ENCODE measurements at places on chromosomes 12 and 14.
A peak's percentile ranks its signal among the peaks of the same experiment; 100 is the strongest.

GRCh38 chr12:1760566-1761382 lies 59.6 kb upstream of the LRTM2 start:
- H3K4me1 ChIP-seq, result peaks cover 6% of the 10 kb centered on the region
- no peak overlapping the region for H3K27ac ChIP-seq
- no peaks in the 10 kb centered on the region for H3K27me3 ChIP-seq
- H3K36me3 ChIP-seq, result peaks cover 36% of the 10 kb centered on the region

DNA sequence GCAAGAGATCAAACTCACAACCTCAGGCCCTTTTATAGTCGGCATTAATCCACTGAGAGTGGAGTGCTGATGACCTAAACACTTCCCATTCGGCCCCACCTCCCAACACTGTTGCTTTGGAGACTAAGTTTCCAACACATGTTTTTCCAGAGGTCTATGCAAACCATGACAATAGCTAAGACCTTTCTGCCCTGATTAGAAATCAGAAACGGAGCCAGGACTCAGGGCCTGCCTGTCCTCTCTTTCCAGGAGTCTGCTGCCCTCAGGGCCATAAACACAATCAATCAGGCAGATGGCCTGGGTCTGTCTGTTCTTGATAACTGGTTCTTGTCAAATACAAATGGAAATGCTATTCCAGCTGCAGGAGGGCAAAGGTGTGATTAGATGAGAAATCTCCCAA lies 97.2 kb upstream of the PSMC1 start:
- H3K4me1 ChIP-seq, result no peaks in the 10 kb centered on the region
- no peak overlapping the region for H3K27ac ChIP-seq
- no peak overlapping the region for H3K4me3 ChIP-seq
- peaks cover 9% of the 10 kb centered on the region for H3K27me3 ChIP-seq
- DNase-seq, result no peak

DNA sequence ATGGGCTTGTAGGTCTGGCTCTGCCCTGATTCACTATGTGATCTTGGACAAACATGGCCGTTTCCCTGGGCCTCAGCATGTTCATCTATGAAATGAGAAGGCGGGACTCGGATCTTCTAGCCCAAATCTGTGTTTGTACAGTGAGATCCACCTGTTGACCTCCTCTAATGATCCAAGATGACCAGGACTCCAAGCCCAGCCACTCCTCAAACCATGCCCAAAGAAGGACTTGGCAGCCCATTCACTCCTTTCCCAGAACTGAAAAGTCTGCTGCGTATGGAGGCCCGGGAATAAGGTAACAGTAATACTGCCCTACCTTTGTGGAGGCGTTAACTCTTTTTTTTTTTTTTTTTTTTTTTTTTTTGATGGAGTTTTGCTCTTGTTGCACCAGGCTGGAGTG lies 39.9 kb downstream of the APPL2 start:
- peaks cover 1% of the 10 kb centered on the region for H3K4me1 ChIP-seq
- H3K36me3 ChIP-seq, result peaks cover 10% of the 10 kb centered on the region
- no peak for DNase-seq
- no peaks in the 10 kb centered on the region for H3K27me3 ChIP-seq
- no peak overlapping the region for H3K27ac ChIP-seq
- no peak overlapping the region for H3K4me3 ChIP-seq

- H3K4me1 ChIP-seq, result peaks cover 86% of the 10 kb centered on the region
- peaks cover 6% of the 10 kb centered on the region for H3K36me3 ChIP-seq
- DNase-seq, result no peak
- H3K4me3 ChIP-seq, result peak overlapping the region; percentile 22
- peak overlapping the region; percentile 76 for H3K27ac ChIP-seq
- no peaks in the 10 kb centered on the region for H3K27me3 ChIP-seq
Measured at GRCh38 chr12:11762723-11763326, 113.4 kb downstream of the ETV6 start.

- no peaks in the 10 kb centered on the region for H3K36me3 ChIP-seq
- H3K4me1 ChIP-seq, result no peaks in the 10 kb centered on the region
- no peak overlapping the region for H3K4me3 ChIP-seq
- H3K27me3 ChIP-seq, result no peaks in the 10 kb centered on the region
Measured at GRCh38 chr12:81573228-81573627, 185.9 kb downstream of the PPFIA2 start.

GRCh38 chr14:95463171-95463901 lies 53.1 kb downstream of the SYNE3 start:
- peaks cover 48% of the 10 kb centered on the region for H3K4me1 ChIP-seq
- H3K4me3 ChIP-seq, result no peak overlapping the region
- H3K27me3 ChIP-seq, result no peaks in the 10 kb centered on the region
- no peak for DNase-seq
- H3K27ac ChIP-seq, result peak overlapping the region; percentile 35

- no peak overlapping the region for H3K27ac ChIP-seq
- H3K4me1 ChIP-seq, result no peaks in the 10 kb centered on the region
- no peaks in the 10 kb centered on the region for H3K27me3 ChIP-seq
- H3K36me3 ChIP-seq, result no peaks in the 10 kb centered on the region
- no peak for DNase-seq
Measured at GRCh38 chr12:18747895-18748294, 10.0 kb downstream of the CAPZA3 start.

- peaks cover 2% of the 10 kb centered on the region for H3K36me3 ChIP-seq
- peaks cover 71% of the 10 kb centered on the region for H3K27me3 ChIP-seq
- H3K4me1 ChIP-seq, result peaks cover 57% of the 10 kb centered on the region
Measured at GRCh38 chr12:48980389-48980952, 2.3 kb downstream of the WNT1 start.

DNA sequence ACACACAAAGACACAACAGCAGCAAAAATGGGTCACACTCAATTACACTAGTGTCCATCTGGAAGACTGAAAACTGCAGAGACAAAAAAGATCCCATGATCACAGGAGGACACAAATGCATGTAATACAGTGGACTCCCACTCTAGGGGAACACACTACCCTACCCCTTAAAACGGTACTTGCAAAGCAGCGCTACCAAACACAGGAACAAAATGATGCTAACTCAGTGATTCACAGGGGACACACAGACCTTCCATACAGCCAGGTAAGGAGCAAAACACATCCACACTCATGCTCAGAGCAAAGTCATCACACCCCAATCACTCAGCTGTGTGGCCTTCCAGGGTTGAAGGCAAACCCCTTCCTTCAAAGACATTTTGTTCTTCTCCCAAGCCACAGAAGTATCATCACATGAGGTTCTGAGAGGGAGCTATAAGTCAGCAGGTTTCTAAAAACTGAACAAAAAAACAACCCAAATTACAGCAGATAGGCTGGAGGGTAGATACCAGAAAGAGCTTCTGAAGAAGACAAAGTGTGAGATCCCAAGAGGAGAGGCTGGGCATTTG lies 14.8 kb downstream of the SMUG1 start:
- peaks cover 4% of the 10 kb centered on the region for H3K27me3 ChIP-seq
- H3K36me3 ChIP-seq, result peaks cover 4% of the 10 kb centered on the region
- H3K27ac ChIP-seq, result no peak overlapping the region
- H3K4me1 ChIP-seq, result no peaks in the 10 kb centered on the region
- DNase-seq, result no peak

GRCh38 chr14:51304941-51305340 lies 64.9 kb downstream of the TMX1 start:
- H3K36me3 ChIP-seq, result no peaks in the 10 kb centered on the region
- peak; percentile 15 for DNase-seq
- no peak overlapping the region for H3K4me3 ChIP-seq
- H3K27me3 ChIP-seq, result no peaks in the 10 kb centered on the region

GRCh38 chr12:58695263-58695662 lies 225.0 kb downstream of the LRIG3 start:
- no peaks in the 10 kb centered on the region for H3K36me3 ChIP-seq
- no peak for DNase-seq
- H3K27ac ChIP-seq, result no peak overlapping the region
- no peaks in the 10 kb centered on the region for H3K27me3 ChIP-seq

GRCh38 chr14:37591941-37592481 lies 3.0 kb downstream of the FOXA1 start:
- peaks cover 21% of the 10 kb centered on the region for H3K4me1 ChIP-seq
- no peak for DNase-seq
- H3K27me3 ChIP-seq, result peaks cover 76% of the 10 kb centered on the region

DNA sequence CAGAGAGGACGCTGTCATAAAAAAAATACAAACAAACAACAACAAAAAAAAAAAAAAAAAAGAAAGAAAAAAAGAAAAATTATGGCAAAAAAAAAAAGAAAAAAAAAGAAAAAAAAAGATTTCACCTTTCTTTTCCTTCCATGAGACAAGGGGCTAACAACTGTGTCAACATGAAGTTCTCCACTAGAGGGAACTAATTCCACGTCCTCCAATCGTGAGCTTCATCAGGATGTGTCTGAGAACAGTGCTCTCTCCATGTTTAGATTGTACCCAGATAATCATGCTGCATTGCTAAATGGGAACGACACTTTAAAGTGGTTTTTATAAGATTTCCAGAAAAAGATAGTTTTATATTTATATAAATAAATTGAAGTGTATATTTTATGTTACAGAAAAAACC lies 96.2 kb upstream of the PTPRB start:
- H3K36me3 ChIP-seq, result no peaks in the 10 kb centered on the region
- no peak for DNase-seq
- H3K4me3 ChIP-seq, result no peak overlapping the region
- H3K27me3 ChIP-seq, result peaks cover 5% of the 10 kb centered on the region
- H3K4me1 ChIP-seq, result no peaks in the 10 kb centered on the region
- H3K27ac ChIP-seq, result no peak overlapping the region

DNA sequence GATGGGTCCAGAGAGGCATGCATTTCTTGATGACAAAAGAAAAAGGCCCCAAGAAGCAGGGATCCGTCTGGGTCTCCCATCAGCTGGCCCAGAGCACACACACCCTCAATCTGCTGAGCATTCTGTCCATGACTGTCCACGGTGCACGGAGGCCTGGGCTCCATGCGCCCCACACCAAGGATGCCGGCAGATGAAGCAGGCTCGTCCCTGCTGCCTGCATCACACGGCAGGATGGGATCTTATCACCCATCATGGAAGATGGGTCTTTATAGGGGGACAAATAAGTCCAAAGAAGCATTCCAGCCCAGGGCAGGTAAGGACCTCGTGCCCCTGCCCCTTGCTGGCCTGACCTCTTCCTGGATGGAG lies 59.7 kb downstream of the PRIMA1 start:
- no peak overlapping the region for H3K4me3 ChIP-seq
- no peak overlapping the region for H3K27ac ChIP-seq
- H3K4me1 ChIP-seq, result no peaks in the 10 kb centered on the region
- no peak for DNase-seq

DNA sequence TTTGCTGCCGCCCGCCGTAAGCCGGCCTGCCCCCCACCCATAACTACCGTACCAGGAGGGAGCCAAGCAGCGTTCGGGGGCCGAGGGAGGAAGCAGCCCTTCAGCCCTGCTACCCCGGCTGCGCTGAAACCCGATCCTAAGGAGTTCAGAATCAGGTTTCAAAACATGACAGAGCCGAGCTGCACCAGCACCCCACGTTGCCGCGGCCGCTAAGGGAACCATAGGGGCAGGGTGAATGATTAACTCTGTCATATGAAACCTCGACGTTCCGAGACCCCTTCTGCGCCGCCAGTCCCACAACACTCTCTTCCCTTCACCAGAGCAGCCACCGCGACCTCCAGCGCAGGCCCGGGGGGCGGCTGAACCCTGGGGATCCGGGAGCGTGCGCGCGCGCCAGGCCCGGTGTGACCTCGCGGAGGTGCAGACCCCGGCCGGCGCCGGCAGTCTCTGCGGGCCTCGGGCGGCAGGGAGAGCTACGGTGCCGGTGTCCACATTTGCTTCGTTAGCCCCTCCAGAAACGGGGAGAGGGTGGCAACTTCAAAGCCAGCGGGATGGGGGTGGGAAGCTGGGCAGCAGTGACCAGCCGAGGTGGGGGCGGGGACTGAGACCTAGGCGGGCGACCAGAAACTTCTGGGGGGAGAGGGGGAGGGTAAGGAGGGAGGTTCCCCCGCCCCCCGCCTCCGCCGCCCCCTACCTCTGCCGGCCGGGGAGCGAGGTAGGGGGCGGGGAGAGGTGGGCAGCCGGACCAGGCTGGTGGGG lies 1.6 kb downstream of the SIX4 start:
- H3K4me1 ChIP-seq, result peaks cover 22% of the 10 kb centered on the region
- DNase-seq, result peak; percentile 30
- H3K27me3 ChIP-seq, result peaks cover 70% of the 10 kb centered on the region
- H3K4me3 ChIP-seq, result peak overlapping the region; percentile 78
